Naive thymus-derived CD8-positive, alpha-beta T cell (primary cell): ENCODE measurements at places on chromosomes 6 and 20.

DNA sequence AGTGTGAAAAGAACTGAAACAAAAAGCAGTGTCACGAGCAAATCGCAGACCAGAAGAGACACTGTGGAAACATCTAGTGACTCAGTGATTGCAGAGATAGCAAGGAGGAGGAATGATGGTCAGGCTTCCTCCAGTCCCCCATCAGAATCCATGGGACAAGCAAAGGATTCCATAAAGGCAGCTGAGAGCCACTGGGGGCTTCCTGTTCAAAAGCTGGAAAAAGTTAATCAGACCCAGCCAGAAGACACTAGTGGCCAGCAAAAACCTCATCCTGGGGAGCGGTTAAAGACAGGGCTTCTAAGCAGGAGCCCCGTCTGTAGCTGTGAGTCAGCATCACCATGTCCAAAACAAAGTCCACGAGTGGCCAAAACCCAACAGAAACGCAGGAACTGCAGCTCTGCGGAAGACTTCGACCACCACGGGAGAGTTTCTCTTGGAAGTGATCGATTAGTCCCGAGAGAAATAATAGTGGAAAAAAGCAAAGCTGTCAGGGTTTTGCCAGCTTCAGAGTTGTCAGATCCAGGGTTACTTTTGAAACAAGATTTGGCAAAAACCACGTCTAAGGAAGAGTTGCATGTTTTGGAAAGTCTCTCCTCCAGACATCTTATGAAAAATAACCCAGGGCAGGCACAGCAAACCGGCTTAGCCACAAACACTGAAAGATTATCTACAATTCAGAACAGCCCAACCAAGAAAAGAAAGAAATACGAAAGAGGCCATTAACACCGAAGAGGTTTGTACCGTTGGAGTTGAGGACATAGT lies 51.0 kb downstream of the JAG1 start:
- no peaks in the 10 kb centered on the region for H3K27me3 ChIP-seq
- H3K36me3 ChIP-seq: peaks cover 28% of the 10 kb centered on the region
- DNase-seq: no peak
- no peak overlapping the region for H3K27ac ChIP-seq

DNA sequence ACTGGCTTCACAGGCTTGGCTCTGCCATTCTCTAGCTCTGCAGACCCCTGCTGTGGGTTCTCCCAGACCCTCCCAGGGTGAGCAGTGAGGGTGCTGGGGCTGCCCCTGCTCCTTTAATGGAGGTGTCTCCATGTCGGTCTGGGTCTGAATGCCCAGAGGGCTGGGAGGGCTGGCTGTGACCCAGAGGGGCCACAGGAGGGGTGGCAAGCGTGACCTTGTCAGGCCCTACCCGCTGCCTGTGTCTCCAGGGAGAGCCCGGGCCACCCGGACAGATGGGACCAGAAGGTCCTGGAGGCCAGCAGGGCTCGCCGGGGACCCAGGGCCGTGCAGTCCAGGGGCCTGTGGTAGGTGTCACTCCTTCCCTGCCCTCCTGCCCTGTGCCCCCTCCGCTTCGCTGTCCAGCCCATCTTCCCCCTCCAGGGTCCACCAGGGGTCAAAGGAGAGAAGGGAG lies 32.1 kb downstream of the COL20A1 start:
- H3K4me1 ChIP-seq: peaks cover 10% of the 10 kb centered on the region
- no peak overlapping the region for H3K4me3 ChIP-seq
- no peak overlapping the region for H3K27ac ChIP-seq
- no peaks in the 10 kb centered on the region for H3K36me3 ChIP-seq
- H3K27me3 ChIP-seq: peaks cover 14% of the 10 kb centered on the region

DNA sequence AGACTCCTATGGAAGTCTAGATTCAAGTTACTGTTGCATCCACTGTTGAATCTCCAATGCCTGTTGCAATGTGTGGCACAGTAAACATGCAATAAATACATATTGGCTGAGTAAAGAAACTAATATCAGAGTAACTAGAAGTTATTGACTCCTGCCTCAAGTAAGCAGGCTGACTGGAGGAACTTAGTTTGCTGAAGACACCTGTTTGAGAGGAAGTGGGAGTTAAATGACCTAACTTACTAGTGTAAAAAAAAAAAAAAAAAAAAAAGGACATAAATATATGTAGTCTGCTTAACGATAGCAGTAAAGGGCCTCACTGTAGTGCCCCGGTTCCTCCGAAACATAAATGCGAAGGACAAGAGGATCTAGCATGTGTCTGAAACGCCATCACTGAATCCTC lies 249.8 kb upstream of the PRDM1 start:
- H3K36me3 ChIP-seq: no peaks in the 10 kb centered on the region
- peaks cover 3% of the 10 kb centered on the region for H3K27me3 ChIP-seq
- H3K4me3 ChIP-seq: no peak overlapping the region
- no peak overlapping the region for H3K27ac ChIP-seq

GRCh38 chr6:2984738-2985406 lies 13.5 kb upstream of the SERPINB6 start:
- H3K27ac ChIP-seq: no peak overlapping the region
- DNase-seq: no peak
- H3K27me3 ChIP-seq: peaks cover 6% of the 10 kb centered on the region
- peaks cover 22% of the 10 kb centered on the region for H3K4me1 ChIP-seq
- no peaks in the 10 kb centered on the region for H3K36me3 ChIP-seq

- H3K27me3 ChIP-seq: no peaks in the 10 kb centered on the region
- H3K27ac ChIP-seq: no peak overlapping the region
These were observed 851.0 kb upstream of the EPHA7 start for GRCh38 chr6:94270091-94270948.

- H3K27me3 ChIP-seq: no peaks in the 10 kb centered on the region
- H3K36me3 ChIP-seq: no peaks in the 10 kb centered on the region
- no peak overlapping the region for H3K27ac ChIP-seq
- H3K4me3 ChIP-seq: no peak overlapping the region
- DNase-seq: peak; percentile 35
These were observed 1089.3 kb upstream of the DEFB115 start for GRCh38 chr20:30168025-30168799.

DNA sequence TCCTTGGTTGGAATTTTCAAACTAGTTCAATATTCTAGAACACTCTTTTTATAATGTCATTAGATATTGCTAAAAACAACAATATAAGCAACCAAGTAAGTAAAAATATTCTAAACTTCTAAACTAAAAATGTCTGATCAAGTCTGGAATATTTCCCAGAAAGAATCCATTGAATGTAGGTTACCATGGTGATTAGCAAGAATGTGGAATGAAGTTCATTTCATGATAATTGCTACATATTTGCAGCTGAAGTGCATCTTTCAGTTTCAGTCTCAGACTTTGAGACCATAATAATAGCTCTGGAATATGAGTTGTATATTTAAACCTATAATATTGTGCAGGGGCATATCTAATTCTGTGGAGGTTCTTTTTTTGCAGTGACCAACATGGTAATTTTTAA lies 61.0 kb upstream of the NKAIN2 start:
- H3K27me3 ChIP-seq: no peaks in the 10 kb centered on the region
- H3K4me1 ChIP-seq: no peaks in the 10 kb centered on the region
- H3K36me3 ChIP-seq: no peaks in the 10 kb centered on the region

- H3K27me3 ChIP-seq: no peaks in the 10 kb centered on the region
- DNase-seq: no peak
- H3K36me3 ChIP-seq: no peaks in the 10 kb centered on the region
- peak overlapping the region; percentile 73 for H3K4me3 ChIP-seq
- H3K27ac ChIP-seq: peak overlapping the region; percentile 63
These were observed 72.9 kb upstream of the FOXC1 start for GRCh38 chr6:1536526-1537429.

- H3K36me3 ChIP-seq: no peaks in the 10 kb centered on the region
- no peak overlapping the region for H3K27ac ChIP-seq
- no peaks in the 10 kb centered on the region for H3K4me1 ChIP-seq
- no peaks in the 10 kb centered on the region for H3K27me3 ChIP-seq
- no peak overlapping the region for H3K4me3 ChIP-seq
These were observed 70.7 kb downstream of the PDE7B start for GRCh38 chr6:135922174-135922573.

GRCh38 chr6:111096246-111096645 lies 8.9 kb downstream of the SLC16A10 start:
- DNase-seq: peak; percentile 84
- peaks cover 16% of the 10 kb centered on the region for H3K4me1 ChIP-seq
- H3K36me3 ChIP-seq: no peaks in the 10 kb centered on the region
- H3K27me3 ChIP-seq: no peaks in the 10 kb centered on the region

DNA sequence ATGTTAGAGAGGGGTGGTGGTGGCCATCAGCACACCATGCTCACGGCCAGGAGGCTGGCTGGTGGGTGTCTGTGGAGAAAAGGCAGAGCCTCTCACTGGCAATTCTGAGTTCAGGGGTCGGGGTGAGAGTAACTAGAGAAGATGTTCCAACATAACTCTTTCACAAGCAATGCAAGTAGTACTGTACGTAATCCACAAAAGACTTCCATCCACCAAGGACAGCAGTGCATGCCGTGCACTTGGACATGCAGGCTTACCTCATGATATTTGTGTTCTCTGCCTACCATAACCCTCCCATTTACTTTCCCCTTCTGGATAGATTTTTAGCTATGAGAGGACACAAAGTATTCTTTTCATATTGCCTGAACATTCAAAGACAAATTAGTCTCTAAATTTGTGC lies 51.3 kb downstream of the DCBLD1 start:
- H3K4me1 ChIP-seq: no peaks in the 10 kb centered on the region
- DNase-seq: no peak
- no peak overlapping the region for H3K27ac ChIP-seq
- H3K27me3 ChIP-seq: peaks cover 9% of the 10 kb centered on the region
